ENCODE measurements at places on chromosomes 12 and 14.

- no peak for DNase-seq
These were observed 32.0 kb downstream of the TC2N start for GRCh38 chr14:91835197-91835919.

DNA sequence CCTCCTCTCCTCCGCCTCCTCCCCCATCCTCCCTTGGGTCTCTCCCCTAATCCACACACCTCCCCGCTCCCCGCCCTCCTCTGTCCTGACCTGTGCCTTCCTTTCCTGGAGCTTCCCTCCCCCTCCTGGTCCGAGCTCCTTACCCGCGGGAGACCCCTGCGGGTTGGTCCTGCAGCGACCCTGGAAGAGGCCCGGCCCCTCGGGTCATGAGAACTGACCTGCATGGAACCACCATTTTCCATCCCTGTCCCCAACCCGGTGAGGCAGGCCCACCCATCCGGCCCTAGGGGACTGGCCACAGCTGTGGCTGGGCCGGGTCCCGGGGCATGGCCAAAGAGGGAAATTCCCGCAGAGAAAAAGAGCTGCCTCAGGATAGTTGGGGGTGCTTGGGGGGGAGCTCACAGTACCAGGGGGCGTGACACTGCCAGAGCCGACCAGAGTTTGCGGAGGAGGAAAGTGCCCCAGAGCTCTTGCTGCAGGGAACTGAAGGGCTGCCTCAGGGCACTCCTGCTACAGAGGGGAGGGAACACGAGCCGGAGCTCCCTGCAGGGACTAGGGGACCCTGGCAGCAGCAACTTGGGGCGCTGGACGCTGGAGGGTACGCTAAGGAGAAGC lies 613 bp downstream of the ARHGEF40 start:
- DNase-seq = no peak

DNA sequence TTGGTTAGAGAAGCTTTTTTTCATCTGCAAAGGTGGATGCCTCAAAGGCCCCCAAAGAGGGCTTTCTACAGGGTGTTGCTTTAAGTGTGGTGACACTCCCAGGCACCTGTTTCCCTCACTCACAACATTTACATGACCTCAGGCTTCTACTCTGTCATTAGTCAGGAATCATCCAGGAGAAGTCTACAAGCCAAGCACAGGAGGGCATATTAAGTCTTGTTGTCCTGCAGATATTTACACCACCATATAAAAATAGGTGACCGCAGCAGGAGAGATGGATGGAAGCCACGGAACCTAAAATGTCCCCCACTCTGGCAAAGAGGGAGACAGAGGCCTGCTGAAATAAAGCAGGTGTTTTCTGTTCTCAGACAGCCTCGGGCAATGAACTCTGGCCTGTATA lies 7.5 kb upstream of the DPF3 start:
- DNase-seq = no peak

DNA sequence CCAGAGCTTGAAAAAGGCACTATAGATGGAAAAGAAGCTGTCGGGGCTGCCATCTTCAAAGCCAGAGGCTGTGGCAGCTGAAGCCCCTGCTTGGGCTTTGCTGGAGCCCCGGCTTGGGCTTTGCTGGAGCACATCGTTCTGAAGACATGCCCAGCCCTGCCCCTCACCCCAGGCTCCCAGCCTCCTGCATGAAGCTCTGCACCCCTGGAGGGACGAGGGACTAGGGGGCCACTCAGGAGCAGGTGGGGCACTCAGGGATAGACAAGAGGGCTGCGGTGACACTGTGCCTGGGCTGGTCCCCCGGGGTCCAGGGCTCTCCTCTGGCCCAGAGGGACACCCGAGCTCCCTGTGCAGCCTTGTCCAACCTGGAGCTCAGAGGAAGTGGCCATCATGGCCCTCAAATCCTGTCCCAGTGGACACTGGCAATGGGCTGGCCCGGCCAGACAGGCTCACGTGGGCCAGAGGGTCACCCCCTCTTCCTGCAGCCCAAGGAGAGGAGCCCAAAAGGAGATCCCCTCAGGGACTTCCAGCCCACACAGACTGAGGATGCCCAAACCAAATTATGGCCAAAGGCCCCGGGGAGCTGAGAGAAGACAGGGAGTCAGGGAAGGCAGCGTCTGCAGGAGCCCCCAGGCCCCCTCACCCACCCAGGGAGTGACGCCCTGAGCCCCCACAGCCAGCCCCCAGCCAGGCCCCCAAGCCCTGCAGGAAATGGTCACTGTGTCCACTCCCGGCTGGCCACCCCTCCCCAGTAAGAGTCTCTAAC lies 23.1 kb upstream of the C14orf180 start:
- DNase-seq = no peak

- DNase-seq = no peak
These were observed 55.7 kb downstream of the SLC15A5 start for GRCh38 chr12:16221776-16222175.

GRCh38 chr12:87406926-87407325 lies 622.3 kb downstream of the C12orf50 start:
- DNase-seq = no peak

DNA sequence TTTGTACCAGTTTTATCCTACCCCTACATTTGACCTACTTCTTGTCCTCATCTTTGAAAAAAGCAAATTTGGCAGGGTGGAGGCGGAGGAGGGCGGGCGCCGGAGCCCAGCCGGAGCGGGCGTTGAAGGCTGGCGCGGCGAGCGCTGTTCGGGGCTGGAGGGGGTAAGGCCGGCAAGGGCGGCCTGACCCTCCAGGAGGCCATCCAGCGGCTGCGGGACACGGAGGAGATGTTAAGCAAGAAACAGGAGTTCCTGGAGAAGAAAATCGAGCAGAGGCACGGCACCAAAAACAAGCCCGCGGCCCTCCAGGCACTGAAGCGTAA lies 27.2 kb downstream of the FBXO34 start:
- DNase-seq = no peak

DNA sequence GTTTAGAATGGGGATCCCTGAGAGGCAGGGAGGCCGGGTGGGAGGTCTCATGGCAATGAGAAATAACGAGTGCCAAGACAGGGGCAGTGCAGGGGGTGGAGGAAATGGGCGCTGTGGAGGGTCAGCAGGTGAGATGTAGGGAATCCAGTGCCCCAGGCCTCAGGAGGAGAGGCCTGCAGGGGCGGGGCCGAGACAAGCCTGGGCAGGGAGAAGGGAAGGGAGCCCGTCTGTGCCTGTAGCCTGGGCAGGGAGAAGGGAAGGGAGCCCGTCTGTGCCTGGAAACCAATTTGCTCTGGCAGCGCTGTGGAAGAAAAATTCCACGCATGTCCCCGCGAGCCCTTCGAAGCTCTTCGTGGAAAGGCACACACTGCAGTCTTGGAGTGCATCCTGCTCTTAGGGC lies 10.6 kb upstream of the NCOR2 start:
- no peak for DNase-seq

DNA sequence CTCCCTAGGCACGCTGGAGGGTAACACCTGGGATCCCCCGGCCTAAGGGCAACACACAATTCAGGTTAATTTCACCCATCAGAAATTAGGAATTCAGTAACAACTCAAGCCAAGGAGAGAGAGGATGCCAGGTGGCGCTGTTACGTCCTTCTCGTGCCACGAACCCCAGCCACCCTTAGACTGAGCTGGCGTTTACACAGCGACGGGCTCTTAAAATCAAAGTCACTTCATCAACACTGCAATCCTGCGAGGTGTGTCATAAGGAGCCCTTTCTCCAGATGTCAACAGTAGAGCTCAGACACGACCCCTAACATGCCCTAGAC lies 110.6 kb upstream of the TMEM132D start:
- no peak for DNase-seq

GRCh38 chr12:56389412-56389811 lies 26.8 kb upstream of the APOF start:
- no peak for DNase-seq

DNA sequence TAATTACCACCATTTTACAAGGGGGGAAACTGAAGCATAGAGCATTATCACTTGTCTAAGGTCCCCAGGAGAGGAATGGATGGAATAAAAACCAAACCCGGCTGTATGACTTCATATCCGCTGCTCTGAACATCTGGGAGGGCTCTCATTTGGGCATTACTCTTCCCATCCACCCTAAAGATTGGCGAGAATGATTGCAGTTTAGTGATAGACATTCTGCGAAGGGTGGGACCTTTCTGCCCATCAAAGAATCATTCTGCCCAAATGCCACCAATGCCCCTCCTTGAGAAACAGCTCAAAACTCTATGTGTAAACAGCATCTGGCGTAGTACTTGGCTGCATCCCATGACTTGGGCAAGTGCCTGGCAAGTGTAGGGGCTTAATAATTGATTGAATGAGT lies 11.6 kb downstream of the CHST11 start:
- no peak for DNase-seq

DNA sequence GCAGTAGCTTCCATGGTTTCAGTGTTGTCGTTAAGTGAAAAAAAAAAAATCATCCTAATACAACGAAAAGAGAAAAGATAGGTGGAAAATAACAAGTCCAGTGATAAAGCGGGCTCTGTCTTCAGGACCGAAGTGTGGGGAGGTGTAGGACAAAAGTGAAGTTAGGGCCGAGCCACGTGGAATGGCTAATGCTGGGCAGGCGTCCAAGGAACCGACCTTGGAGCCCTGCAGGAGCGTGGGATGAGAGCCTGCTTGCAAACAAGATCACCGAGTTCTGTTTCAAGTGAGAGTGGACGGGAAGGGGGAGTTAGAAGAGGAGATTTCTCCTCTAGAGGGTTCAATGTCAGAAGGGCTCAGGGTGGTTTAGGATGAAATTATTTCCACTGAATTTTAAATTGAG lies 22.2 kb downstream of the A2ML1 start:
- no peak for DNase-seq

DNA sequence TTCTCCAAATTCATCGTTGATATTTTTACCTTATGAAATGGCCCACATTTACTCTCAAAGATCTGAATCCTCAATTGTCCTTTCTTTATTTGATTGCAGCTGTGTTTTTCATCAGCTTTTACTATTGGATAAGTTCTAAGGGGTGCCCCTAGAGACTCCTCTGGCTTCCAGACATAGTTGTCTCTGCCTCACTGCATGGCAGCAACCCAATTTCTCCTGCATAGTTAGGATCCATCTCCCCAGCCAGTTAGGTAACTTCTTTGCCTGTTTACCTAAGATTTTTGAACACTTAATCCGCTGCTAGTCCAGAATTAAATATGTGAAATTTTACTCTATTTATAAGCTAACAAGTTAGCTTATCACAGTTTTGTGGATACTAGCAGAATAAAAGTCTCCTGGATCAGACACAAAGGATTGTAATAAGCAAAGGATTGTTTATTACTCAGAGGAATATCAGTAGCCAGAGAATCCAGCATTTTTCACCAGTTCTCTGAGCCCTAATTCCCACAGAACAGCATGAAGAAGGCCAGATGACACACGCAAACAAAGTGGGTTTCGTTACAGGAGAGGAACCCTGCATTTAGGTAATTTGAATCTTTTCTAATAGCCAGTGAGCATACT lies 101.1 kb downstream of the BBS10 start:
- DNase-seq = no peak

DNA sequence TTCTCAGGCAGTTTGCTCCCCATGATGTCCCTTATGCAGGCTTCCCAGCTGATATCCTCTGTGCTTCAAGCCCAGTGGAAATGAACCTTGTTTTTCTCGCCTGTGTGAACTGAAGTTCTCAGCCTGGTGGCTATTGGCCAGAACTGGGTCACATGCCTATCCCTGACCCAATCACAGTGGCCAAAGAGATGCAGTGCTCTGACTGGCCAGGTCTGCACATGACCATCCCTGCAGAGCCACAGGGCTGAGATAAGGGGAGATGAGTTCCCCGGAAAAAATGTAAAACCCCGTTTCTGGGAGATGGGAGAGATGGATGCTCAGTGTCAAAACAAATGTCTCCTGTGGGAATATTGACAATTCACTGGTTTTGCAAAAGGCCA lies 34.7 kb upstream of the FZD10 start:
- DNase-seq = no peak
